Stimulated activated CD4-positive, alpha-beta T cell treated with anti-CD3 and anti-CD28 coated beads, Interleukin-4, amount 100 ng/mL, for 4 hours (primary cell): ENCODE measurements at places on chromosomes 16 and 17.

DNA sequence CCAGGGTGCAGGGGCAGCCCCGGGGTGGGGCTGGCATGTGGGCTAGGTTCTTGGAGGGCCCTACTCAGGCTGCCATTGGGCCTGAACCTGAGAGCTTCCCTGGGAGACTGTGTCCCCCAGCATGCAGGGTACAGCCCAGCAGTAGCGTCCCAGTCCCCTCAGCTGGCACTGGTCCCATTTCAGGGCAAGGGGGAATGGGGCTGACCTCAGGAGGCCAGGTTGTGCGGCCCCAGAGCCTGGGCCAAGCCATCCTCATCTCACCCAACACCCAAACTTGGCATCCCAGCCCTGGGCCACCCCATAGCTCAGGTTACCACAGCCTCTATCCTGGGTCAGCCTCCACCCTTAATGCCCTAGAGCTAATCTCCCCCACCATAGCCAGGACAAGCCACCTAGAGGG is 6.3 kb downstream of the PLXDC1 start:
- DNase-seq, result no peak

GRCh38 chr16:87851601-87852000 is 17.7 kb downstream of the SLC7A5 start:
- no peak for DNase-seq

DNA sequence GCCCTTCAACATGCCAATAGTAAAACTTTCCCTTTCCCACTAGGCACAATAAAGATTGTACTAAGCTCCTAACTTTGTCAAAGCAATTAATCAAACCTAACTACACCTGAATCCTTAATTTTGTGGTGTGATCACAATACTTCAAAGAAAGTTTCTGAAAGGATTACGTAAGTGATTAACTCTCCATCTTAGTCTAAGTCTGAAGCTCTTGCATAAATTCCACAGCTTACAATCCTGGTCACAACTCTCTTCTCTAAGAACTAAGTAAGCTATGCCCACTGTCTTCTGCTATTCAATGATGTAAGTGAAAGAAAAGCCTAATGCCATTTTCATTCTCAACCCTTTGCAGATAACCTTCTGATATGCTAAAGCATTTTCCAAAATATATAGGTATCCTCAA is 15.4 kb downstream of the SIAH1 start:
- no peak for DNase-seq

- DNase-seq, result no peak
Observed at GRCh38 chr17:3974138-3974687, 10.0 kb upstream of the ATP2A3 start.

DNA sequence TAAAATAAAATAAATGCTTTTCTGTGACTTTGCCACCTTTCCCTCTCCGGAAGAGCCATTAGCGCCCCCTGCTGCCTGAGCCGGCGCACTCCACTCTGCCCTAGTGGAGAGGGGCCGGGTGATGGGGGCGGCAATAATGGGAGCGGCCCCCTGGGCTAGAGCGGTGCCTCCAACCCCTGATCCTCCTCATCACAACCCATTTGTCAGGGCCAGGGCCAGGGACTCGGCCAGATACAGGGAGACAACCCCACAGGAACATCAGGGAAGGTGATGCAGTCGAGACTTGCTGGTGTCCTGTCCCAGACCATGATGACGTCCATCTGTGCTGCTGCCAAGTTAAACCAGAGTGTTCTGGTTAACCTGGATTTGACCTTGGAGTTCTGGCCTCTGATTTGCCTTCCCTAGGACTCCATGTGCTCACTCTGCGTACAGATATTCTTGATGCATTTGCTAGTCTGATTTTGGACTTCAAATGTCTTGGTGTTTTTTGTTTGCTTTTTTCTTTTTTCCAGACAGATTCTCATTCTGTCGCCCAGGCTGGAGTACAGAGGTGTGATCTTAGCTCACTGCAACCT is 46.1 kb upstream of the BPTF start:
- no peak for DNase-seq

- no peak for DNase-seq
Observed at GRCh38 chr17:20067711-20068110, 58.6 kb downstream of the SPECC1 start.

GRCh38 chr17:82900741-82901140 is 60.9 kb upstream of the ZNF750 start:
- DNase-seq, result no peak

- no peak for DNase-seq
Observed at GRCh38 chr16:21336231-21336630, 58.1 kb upstream of the CRYM start.

- DNase-seq, result no peak
Observed at GRCh38 chr17:40242774-40243173, 23.7 kb downstream of the WIPF2 start.

GRCh38 chr17:17805575-17805974 is 31.2 kb downstream of the SREBF1 start:
- no peak for DNase-seq

DNA sequence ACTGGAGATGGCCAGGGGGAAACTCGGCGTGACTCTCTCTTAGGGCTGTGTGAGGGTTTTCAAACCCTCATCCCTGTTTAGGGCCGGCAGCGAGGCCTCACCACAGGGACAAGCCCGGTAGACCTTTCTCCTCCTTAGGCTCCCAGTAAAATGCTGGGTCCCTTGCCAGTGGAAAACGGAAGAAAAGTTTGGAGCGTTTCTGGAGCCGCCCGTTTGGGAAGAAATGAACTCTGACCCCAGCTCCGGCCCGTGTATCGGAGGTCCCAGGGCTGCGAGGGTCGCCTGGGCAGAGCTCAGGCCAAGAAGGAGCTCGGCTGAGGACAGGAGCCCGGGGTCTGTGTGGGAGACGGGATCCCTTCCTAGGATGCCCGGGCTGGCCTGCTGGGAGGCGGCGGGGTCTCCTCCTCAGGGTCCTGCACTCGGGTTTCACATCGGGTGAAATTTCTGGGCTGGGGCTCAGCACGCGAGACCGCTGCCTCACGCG is 23.2 kb downstream of the ZNF213 start:
- no peak for DNase-seq

DNA sequence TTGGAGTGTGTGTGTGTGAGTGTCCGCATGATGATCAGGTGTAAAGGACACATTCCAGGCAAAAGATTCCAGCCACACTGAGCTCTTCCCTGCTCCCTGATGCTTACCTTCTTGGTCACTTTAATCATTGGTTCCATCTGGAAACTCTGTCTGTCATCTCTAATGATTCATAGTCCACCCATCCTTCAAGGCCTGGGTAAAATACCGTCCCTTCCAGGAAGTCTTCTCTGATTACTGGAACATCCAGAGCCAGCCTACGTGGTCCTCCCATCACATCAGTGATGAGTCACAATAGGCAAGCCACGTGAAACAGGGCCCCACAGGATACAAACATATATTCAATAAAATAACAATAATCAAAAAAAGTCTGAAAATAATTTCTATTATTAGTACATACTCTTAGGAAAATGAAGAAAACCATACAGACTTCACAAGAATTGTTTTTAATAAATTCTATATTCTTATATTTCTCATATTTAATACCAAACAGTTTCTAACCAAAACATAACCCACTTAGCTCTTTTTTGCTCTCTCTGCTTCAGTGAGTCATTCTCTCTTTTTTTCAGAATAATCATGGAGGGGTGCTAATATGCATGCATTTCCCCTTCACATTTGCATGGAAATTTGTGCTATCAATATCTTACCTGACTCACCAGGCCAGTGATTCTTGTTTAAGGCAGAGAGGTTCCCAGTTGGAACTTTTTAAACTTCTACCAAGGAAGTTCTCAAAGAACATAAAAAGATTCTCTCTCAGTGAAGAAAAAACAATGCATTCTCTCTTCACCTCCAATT is 263.2 kb downstream of the TOX3 start:
- no peak for DNase-seq

- DNase-seq, result no peak
Observed at GRCh38 chr17:57762452-57763395, 17.6 kb upstream of the CCDC182 start.

- no peak for DNase-seq
Observed at GRCh38 chr16:59296888-59297287, 562.8 kb upstream of the GOT2 start.
